ENCODE measurements at places on chromosomes 3 and 15. TPM values are rescaled to one million over a fixed set of nuclear protein-coding genes. Genes with fewer than 3 reads are reported as not detected.

DNA sequence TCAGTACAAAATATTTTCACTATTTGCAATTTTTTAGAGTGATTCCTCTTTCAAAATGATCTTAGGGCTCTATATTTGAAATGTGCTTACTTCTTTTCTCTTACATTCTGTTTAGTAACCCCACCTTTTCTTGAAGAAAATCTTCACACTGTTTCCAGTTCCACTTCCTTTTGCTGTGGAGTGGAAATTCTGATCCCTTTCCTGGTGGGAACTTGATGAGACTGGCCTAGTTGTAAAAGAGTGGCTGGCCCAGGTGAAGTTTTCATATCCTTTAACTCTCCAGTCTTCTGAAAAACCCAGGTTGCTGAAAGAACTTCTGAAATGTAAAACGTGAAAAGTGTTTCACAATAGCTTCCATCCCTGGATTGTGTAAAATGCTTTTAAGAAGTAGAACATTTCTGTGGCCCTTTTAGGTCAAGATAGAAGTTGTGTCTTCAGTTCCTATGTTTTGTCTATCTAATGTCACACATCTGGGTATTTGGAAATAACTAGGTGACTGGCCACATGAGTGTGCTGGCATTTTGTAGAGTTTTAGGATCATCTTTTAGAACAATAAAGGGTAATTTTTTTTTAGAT is 84.8 kb upstream of the LRIG1 start:
- DNase-seq: no peak

DNA sequence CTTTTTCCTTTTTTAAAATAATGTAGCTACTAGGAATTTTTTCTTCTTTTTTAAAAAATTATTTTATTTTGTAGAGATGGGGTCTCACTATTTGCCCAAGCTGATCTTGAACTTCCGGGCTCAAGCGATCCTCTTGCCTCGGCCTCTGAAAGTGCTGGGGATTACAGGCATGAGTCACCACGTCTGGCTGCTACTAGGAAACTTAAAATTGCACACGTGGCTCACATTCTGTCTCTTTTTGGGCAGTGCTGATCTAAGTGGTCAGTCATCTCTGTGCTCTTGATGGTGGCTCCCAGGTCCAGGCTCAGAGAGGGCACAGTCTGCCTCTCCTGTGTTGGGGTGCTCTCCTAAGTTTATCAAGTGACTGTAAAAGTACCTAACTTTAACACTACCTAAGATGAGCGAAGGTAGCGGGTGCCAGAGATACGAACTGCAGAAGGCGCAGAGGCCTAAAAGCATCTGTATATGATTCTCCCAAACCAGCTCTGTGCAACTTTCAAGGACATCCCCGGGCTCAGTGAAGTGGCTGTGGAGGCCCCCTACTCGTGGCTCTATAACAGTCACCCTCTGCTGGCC is 52.9 kb upstream of the SEC13 start:
- DNase-seq: no peak

The GLDN gene
- total RNA-seq: 4.0 TPM

The CHRM5 gene
- 0.06 TPM for total RNA-seq
